Naive thymus-derived CD8-positive, alpha-beta T cell (primary cell): ENCODE measurements at places on chromosomes 6 and 20.

GRCh38 chr6:17233531-17233930 lies 47.6 kb upstream of the RBM24 start:
- DNase-seq, result no peak

GRCh38 chr6:154247119-154247861 lies 109.3 kb downstream of the IPCEF1 start:
- peak; percentile 63 for DNase-seq

DNA sequence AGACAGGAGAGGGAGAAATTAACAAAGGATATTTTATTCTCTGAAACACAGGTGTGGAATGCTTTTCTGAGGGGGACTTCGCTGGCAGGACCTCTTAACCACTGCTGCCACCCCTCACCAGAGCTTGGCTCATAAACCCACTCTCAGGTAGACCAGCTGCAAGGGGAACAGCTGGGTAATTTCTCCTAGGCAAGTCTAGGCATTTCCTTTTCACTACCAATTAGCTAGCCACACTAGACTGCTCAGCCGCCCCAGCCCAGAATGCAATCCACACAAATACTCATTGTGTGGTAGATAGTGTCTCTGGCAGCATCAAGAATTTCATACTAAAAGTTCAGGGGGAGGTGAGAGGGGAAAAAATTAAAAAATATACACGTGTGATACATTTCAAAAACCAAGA lies 267.6 kb upstream of the ID4 start:
- no peak for DNase-seq

DNA sequence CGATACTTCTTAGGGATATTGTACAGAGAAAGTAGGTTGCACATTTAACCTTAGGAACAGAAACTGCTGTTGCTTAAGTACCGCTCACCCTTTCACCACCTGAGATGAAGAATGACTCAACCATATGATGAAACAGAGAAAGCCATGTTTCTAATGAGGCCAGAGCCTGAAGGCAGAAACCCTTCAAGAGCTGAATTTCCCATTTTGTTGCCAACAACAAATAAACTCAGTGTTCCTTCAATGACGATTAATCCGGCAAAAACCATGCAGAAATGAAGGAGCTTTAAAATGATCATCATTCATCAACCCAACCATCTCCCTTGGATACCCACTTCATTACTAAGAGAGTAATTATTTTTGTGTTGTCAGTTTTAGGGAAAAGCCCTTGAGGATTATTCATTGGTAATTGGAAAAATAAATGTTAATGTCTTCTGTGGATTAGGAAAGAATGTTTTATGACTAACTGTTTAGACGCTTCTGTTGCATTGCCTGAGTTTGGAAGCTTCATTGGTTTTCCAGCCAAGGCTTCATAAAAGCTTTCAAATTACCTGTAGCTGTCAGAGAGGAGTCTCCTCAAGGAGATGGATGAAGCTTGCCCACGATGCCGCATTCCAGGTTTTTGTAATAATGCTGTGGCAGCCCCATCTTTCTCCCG lies 112.1 kb upstream of the IYD start:
- DNase-seq, result no peak

GRCh38 chr6:112010328-112010727 lies 43.6 kb upstream of the CCN6 start:
- peak; percentile 30 for DNase-seq

DNA sequence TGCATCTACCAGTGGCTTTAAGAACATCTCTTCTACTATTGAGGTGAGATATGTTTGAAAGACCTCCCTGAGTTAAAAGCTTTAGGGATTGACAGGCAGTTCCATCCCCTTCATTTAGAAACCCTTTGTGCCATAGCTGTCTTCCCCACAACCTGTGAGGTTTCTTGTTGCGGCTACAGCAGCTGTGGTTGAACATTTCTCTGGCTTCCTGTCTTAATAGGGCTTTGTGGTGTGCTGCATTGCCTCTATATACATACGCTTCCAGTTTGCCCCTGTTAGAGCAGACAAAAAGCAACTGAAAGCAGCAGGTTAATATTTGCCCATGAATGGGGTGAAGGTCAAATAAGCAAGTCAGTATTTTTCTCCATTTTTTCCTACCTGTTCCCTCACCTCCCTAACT lies 210.2 kb downstream of the TMEM200A start:
- peak; percentile 6 for DNase-seq

DNA sequence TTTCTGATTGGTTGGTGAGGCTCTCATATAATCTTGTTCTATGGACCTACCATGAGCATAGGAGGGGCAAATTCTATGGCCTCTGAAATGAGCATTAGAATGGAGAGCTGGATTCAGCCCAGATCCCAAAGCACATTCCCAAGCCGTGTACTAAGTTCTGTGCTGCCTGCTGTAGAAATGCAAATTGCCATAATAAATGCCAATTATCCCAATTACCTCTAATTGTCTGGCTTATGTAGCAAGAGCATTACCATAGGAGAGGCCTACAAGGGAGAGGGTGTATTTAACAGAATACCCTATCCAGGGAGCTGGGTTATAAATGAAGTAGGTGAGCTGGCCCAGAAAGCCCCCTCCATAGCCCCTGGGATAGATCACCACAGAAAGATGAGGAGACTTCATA lies 126.8 kb downstream of the LRFN2 start:
- DNase-seq, result no peak

DNA sequence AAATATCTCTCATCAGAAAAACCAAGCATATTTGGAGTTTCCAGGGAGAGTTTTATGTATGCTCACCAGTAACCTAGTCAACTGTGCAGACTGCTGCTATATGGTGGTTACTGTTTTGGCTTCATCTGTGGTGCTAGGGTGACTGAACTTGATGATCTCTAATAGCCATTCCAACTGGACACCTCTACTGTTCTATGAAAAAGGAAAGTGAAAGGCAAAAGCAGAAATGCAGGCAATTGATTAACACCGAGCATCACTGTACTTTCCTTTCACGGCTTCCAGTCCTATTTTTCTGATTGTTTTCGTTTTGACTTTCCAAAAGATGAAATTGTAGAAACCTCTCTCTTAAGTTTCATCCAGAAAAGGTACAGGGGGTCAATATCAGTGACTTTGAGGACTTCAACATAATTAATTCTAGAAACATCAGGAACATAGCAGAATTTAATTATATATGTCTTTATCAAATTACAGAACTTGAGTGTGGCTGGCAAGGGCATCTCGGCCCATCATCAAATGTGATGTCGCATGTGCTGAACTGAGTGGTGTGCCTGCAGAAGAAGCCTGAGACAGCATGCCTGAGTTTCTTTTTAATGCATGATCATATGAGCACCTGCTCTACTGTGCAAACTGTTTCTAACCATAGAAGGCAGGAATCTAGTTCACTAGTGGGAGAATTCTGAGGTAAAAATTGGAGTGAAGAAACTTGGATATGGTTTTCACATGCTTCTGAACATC lies 464.3 kb upstream of the FLRT3 start:
- DNase-seq, result no peak

GRCh38 chr6:127341471-127342202 lies 1.8 kb downstream of the ECHDC1 start:
- no peak for DNase-seq

- DNase-seq, result no peak
These were observed 293.0 kb downstream of the PHF3 start for GRCh38 chr6:63928613-63929012.

- no peak for DNase-seq
These were observed 562 bp upstream of the SMLR1 start for GRCh38 chr6:130826442-130827246.

GRCh38 chr6:101760843-101761621 lies 367.5 kb downstream of the GRIK2 start:
- DNase-seq, result no peak

GRCh38 chr6:7261852-7262461 lies 51.0 kb downstream of the SSR1 start:
- no peak for DNase-seq

DNA sequence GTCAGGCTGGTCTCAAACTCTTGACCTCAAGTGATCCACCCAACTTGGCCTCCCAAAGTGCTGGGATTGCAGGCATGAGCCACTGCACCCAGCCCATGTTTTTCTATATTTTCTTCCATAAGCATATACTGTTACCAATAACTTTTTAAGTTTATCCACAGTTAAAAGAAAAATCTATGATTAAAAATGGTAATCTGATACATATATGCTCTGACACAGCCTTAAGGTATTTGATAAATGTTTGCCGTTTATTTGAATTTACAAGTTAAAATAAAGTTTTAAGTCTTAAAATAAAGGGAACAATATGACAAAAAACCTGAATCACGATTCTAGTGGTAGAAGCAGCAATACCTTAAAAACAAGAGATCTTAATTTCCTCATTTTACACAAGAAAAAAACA lies 5.2 kb downstream of the STK38 start:
- DNase-seq, result no peak

- no peak for DNase-seq
These were observed 8.5 kb downstream of the HLA-DMB start for GRCh38 chr6:32932132-32932868.

GRCh38 chr6:61751986-61752385 lies 534.0 kb downstream of the KHDRBS2 start:
- DNase-seq, result no peak

DNA sequence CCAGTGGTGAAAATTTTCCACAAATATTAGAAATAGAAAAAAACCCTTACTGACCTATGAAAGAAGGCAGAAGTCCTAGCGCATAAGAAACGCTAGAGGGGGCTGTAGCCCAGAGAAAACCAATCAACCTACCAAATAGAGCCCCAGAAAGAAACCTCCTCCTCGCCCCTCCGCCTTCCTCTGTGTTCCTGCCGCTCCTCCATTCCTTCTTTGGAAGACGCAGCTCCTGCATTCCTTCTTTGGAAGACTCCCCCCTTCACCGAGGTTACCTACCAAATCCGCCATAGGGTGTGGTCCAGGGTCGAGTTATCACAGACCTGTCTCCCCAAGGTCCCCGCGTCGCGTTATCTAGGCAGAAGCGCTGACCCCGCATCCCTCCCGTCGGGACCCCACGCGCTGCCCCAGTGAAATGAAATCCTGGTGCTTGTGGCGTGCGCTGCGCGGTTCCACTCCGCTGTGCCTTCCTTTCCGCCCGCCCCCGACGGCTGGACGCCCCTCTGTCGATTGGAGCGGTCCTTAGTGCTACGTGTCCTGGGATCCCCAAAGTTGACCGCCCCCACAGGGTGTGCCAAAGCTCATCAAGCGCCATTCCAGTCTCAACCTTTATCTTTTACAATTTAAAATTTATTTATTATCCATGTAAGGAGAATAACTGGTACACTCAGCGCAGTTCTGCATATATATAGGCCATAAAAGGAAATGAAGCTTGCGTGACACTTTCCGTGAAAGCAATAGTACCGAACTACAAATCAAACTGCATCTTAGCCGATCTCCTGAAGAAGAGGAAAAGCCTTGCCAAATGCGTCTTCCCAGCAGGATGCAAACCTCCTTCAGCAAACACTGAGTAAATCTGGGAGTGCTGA lies 13.0 kb downstream of the RPP21 start:
- DNase-seq, result peak; percentile 43

- no peak for DNase-seq
These were observed 3.4 kb downstream of the NUDT3 start for GRCh38 chr6:34389034-34389433.

DNA sequence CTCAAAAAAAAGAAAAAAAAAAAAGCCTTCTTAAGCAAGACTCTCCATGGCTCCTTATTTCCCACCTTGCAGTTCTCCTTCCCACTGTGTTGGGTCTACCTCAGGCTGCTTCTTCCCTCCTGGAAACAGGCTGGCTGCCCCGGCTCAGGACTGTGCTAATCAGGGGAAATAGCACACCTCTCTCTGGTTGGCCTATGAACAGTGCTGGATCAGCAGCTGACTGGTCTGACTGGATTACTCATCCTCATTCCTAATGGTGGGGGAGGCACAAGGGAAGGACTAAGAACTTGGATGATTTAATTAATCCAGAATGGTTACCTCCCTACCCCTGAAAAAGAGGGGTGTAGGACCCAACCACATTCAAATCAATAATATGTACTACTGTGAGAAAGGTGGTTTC lies 3.9 kb upstream of the SRSF3 start:
- no peak for DNase-seq

GRCh38 chr20:33560026-33560425 lies 70.1 kb downstream of the CBFA2T2 start:
- DNase-seq, result no peak

DNA sequence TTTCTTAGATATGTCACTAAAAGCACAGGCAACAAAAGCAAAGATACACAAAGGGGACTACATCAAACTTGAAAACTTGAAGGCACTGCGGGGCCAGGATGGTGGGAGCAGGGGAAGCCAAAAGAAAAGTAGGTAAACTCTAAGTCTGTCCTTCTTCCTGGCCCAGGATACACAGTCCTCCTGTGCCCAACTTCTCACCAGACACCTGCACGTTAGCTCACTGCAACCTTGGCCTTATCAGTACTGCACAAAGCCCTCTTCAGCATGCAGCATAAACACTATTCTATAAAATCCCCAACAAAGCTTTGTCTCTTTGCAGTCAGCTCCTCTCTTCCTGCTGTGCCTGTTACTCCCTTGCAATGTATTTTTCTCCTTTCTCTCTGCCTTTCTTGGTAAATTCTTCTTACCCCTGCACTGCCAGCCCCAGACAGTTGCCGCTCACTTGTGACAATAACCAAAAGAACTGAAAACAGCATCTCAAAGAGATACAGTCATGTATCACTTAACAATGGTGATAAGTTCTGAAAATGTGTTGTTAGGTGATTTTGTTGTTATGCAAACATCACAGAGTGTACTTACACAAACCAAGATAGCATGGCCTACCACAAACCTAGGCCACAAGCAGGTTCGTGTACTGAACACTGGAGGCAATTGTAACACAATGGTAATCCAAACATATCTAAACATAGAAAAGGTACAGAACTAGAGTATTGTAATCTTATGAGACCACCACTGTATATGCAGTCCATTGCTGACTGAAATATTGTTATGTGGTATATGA lies 51.2 kb downstream of the NINL start:
- DNase-seq, result no peak

DNA sequence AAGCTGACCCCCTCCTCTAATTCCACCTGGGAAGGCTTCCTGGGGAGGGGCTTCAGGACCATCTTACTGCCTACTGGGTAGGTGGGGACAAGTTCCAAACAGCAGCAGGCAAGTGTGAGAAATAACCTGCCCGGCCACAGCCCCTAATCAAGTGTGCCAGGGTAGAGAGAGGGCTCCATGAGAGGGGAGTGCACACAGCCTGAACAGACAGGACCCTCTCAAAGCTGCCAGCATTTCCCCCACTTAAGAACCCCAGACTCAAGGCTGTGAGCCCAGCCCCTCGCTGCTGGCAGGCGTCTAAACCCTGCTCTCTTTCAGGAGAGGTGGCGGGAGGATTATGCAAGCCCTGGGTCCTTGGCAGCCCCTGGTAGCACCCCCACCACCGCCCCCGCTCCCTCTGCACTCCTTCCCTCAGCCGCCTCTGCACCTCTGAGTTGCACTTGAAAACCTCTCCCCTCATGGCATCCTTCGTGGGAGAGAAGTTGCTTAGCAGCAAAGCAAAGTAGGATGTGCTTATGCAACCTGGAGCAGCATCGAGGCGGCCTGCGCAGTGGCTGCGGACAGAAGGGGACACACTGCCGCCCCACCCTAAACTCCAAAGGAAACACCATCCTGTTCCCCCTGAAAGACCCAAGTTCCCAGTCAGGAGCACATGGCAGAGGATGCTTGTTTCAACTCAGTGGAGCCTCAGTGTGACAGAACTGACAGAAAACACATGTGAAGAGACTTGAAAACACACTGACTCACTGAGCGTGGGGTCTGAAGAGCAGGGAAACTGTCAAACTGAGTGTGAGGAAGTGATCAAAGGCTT lies 10.5 kb downstream of the DDRGK1 start:
- no peak for DNase-seq
